Stimulated activated CD8-positive, alpha-beta memory T cell treated with anti-CD3 and anti-CD28 coated beads, Interleukin-15, amount 100 ng/mL, for 48 hours (primary cell): ENCODE measurements at places on chromosomes 3 and 15.

- DNase-seq: no peak
Observed at GRCh38 chr15:80288131-80288530, 36.1 kb upstream of the CTXND1 start.

DNA sequence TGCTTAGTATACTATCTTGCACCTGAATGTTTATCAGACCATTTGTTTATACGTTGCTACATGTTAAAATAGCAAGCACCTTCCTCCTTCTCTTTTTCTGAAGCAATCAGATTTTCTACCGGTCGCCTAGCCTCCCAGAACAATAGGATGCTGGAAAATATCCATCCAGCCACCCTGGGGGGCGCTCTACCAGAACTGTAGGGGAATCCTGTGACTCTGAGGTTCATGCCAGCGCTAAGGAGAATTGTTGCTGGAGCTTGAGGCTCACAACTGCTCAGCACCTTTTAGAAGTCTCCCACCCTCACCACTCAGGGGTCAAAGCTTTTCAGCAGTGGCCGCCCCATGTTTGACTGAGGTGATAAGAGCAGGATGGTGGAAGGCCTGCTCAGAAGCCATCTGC lies 27.5 kb downstream of the SQOR start:
- DNase-seq: no peak

DNA sequence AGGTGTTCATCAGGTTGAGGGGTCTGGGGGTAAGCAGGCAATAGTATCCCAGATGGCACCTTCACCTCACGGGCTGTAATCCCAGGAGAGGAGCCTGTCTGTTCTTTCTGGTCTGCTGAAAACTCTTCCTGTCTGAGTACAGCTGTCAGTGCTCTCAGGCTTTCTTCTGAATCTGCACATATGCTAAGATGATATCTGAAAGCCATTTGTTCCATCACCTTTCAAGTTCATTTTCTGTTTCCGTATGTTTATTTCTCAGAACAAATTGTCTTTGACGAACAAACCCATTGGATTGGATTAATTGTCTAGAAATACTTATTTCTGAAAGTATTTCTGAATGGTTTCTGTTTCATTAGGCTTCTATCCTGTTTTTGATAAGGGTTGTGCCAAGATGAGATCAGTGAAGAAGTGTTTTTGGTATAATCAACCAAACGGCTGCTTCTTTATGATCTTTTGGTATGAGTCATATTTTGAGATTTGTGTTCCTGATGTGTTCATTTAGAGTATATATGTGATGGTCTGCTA lies 13.3 kb downstream of the ZNF592 start:
- DNase-seq: no peak

DNA sequence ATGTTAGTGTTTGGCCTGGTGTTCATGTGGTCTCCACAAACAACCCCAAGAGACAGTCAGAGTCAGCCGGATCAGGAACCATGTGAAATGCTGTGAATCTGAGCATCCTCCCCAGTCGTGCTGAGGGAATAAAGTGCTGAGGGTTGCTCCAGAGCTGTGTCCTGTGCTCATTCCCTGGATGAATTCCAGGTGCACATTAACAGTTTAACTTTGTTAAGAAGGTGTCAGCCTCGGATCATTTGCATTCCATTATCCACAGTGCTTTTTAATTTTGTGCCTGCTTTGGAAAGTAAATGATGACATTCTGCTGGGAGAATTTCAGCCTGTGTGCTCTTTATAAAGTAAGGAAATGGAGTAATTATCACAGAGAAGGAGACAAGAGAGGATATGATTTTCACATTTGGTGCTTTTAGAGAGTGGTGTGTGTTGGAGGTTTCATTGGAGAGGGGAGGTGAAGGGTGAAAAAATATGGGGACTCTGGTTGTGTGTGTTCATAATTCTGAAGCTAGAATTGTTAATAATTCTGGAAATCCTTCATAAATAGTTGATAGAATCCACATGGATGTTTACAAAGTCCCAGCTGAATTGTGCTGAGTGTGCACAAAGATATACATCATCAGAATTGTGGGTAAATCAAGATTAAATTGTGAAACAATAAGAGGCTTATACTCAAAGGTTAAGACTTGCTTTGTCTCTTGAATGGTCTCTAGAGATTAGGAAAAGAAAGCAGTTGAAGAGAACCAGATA lies 621.4 kb downstream of the AGBL1 start:
- no peak for DNase-seq

- DNase-seq: no peak
Observed at GRCh38 chr3:168823466-168823865, 727.7 kb upstream of the GOLIM4 start.

DNA sequence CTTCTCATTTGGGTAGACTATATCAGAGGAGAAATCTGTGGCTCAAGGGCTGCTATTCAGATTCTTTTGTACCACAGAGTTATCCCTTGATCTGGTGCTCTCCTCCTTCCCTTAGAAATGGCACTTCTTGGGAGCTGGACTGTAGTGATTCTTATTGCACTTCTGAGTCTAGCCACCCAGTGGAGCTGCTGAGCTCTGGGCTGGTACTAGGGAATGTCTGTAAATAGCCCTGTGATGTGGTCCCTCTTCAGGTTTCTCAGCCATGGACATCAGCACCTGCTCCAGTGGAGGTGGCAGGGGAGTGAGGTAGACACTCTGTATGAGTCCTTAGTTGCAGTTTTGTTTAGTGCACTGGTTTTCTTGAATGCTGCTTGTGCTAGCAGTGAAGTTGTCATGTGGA lies 1292.6 kb downstream of the SI start:
- no peak for DNase-seq

DNA sequence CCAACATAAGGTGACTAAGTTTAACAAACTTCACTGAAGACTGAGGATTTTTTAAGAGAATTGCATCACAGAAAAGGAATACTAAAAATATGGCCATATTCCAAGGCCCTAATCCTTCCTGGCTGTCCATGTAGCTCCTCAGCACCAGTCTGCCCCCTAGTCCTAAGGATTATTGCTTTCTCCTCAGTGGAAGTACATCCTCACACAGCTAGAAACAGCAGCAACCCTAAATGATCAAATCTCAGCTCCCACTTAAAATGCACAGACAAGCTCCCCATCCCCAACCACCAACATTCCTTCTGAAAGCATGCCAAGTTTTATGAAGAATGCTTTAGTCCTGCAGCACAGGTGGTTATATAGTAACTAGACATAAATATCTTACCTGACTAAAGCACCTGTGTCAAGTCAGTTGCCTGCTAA lies 14.7 kb downstream of the ST3GAL6 start:
- DNase-seq: no peak

GRCh38 chr3:114718071-114718897 lies 424.5 kb downstream of the TIGIT start:
- no peak for DNase-seq
